ENCODE measurements at places on chromosomes 4 and X. TPM values are rescaled to one million over a fixed set of nuclear protein-coding genes. Genes with fewer than 3 reads are reported as not detected.

NR0B1 gene
- total RNA-seq: not detected

CENPVL2 gene
- total RNA-seq: not detected

CLCN4 gene
- 7.1 TPM for total RNA-seq

CXCL8 gene
- total RNA-seq: 4.0 TPM

ADH1C gene
- total RNA-seq: 0.26 TPM

PCSK1N gene
- 0.32 TPM for total RNA-seq

OPN1MW3 gene
- not detected for total RNA-seq

ZRSR2 gene
- total RNA-seq: 4.1 TPM

NR3C2 gene
- 1.8 TPM for total RNA-seq

BTC gene
- 2.8 TPM for total RNA-seq

GPC4 gene
- 0.76 TPM for total RNA-seq

Data from articular chondrocyte of knee joint (primary cell).